ENCODE measurements at places on chromosomes 1 and 21. TPM values are rescaled to one million over a fixed set of nuclear protein-coding genes. Genes with fewer than 3 reads are reported as not detected.

- ATAC-seq, result no peak
Measured at GRCh38 chr1:26148887-26149286, 10.0 kb upstream of the FAM110D start.

- ATAC-seq, result no peak
Measured at GRCh38 chr1:61638911-61639605, 85.9 kb downstream of the TM2D1 start.

GRCh38 chr21:33682992-33683627, 40.8 kb downstream of the ITSN1 start:
- ATAC-seq, result no peak

Gene FAM72B
- 18.6 TPM for total RNA-seq

Measured in activated T-helper 17 cell treated with anti-CD3 and anti-CD28 coated beads, Interleukin-2, amount 50 U/mL, for 72 hours (primary cell).